Activated B cell treated with CpG ODN at 0.5 μM for 24 hours (primary cell): ENCODE measurements at places on chromosomes 13 and 19.

DNA sequence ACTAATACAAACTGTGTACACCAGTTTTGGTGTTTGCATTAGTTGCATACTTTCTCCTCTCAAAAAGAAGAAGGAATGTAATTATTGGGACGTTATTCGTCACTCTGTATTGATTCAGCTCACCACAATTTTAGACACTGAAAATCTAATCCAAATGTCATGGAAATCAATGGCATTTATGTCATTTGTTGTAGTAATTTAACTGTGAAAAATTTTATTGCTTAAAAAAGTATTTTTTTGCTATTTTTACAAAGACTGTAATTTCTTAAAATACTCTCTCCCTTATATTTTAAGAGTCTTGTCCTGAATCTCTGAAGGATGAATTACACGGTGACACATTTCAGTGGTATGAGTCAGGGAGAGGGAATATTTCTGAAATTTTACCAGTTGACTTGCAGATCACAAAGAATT is 2117.6 kb downstream of the PCDH9 start:
- DNase-seq = no peak

DNA sequence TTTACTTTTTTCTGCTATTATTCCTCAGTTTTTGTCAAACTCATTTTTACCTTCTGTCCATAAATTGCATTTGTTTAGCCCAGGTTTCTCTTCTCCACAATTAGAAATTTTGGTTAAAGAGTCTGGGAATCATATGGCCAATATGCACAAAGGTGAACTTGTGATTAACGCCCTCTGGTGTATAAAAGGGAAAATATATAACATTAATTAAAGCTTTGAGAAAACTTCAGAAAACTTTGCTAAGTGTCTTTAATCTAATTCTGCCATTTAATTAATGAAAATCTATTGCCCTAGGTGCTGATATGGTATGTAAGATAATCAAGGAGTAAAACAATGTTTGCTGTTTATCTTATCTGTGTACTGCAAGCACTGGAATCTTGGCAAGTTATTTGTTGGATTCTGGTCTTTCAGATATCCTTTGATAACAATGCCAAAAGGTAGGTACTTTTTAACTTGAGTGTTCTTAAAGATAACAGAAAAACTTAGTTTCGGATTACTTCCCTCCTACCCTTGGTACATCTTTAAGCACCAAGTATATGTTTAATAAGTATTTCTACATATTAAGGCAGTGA is 402.6 kb downstream of the SUCLA2 start:
- DNase-seq = no peak

- DNase-seq = no peak
Observed at GRCh38 chr13:109760402-109760801, 26.0 kb downstream of the IRS2 start.

- no peak for DNase-seq
Observed at GRCh38 chr19:16977306-16977705, 49.3 kb downstream of the CPAMD8 start.

DNA sequence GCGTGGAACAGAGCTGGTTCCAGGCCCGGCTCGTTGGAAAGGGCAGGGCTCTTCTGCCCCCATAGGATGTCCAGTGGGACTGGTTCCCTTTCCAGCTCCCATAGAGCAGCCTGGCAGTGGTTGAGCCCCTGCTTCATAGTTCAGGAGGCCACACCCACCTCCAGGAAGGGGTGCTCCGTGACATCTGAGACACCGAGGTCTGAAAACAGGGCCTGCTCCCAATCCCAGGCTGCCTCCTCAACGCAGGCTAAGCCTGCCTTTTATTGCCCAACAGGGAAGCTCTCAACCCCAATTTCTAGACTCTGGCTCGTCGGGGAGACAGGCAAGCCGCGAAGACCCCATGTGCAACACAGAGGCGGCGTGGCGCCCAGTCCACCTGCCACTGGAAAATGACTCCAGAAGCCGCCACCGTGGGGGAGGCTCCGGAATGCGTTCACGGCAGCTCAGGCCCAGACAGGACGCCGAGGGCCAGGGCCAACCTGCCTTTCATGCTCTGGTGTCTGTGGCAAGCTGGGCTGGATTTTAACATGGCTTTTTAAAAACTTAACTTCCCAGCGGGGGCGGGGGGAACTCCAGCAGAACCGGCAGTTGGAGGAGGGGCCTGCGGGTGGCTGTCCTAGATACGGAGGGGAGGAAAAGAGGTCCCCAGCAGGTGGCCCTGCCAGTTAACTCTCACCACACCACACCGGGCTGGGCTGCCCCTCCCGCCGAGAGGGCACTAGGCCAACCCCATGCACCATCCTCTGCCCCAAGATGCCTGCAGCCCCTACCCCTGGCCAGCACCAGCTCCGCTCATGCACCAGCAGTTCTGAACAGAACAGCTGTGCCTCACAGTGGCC is 17.9 kb upstream of the TINCR start:
- DNase-seq = no peak

DNA sequence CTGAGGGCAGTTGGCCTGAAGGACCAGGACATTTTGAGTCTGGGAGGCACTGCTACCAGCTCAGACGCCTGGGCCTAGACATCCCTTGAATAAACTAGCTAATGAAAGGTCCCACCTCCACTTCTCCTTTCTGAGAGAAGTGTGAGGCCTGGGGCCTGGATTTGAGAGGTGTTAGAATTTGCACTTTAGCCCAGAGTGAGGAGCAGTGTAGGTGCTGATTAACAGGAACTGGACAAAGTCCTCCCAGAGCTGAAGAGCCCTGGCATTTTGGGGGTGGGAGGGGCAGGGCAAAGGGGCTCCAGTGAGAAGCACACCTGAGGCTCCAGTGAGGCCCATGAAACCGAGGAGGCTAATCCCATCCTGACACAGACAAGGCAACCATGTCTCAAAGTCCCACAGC is 15.2 kb upstream of the SLC1A5 start:
- DNase-seq = no peak

DNA sequence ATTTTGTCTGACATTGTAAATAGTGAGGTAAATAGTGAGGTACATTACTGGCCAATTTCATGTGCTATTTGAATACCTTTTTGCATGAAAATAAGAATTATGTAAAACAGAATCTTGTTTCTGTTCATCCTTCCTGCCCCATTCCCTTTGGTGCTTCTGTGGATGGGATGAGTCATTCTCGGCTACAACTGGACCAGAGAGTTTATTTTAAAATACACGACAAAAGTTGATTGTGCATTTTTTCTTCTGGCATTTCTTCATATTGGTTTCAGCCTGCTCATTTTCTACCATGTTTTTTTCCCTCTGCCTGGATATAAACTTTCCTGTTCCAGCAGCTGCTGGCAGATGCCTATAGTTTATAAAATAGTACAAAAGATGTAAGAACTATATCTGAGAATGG is 107.5 kb downstream of the CYSLTR2 start:
- no peak for DNase-seq

GRCh38 chr13:59409634-59410200 is 754.0 kb downstream of the DIAPH3 start:
- no peak for DNase-seq

DNA sequence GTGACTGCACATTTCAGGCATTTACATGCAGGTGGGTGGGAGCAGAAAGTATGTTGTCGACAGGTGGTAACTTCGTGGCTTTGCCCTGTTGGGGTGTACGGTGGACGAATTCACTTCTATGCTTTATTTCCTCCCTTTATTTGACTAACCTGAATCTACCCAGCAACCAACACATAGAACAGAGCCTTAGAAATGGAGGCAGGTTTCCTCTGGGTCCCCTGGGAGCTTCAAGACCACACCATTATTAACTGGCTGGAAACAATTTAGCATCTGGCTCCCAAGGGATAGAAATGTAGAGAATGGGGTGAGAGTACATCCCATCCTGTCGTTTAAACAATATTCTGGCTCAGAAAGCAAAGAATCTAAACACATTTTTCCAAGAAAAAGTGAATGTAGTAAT is 244.4 kb downstream of the DLEU7 start:
- no peak for DNase-seq

GRCh38 chr13:85808811-85809210 is 9.6 kb upstream of the SLITRK6 start:
- no peak for DNase-seq

- no peak for DNase-seq
Observed at GRCh38 chr19:398719-399118, 10.2 kb downstream of the C2CD4C start.

DNA sequence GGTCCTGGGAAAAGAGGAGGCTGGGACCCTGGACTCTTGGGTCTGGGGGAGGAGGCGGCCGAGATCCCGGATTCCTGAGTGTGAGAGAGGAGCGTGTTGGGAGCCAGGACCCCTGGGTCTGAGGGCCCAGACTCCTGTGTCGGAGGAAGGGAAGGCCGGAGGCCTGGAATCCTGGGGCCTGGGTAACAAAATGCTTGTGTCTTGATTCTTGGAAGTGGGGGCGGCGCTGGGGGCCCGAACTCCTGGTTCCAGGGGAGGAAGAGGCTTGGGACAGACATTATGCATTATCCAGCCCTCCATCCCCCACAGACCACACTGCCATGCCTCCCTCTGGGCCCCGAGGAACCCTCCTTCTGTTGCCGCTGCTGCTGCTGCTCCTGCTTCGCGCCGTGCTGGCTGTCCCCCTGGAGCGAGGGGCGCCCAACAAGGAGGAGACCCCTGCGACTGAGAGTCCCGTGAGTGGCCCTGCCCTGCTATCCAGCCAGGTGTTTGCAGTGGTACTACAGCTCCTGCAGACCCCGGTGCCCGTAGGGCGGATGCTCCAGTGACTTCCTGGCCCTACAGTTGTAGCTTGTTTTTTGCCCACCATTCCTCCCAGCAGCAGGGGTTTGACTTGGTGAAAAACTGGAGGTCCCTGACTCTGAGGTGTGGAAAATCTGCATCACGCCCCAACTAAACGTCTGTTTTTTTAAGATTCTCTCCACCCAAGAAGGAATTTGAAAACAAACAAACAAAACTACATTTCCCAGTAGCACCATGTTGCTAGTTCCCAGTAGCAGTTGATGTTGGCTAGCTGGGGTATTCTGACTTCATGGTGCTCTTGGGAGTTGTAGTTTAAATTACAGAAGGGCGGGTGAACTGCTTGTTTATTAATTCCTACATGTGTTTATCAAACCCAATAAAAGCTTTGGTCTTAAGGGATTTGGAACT is 630 bp downstream of the NUCB1 start:
- DNase-seq = no peak

DNA sequence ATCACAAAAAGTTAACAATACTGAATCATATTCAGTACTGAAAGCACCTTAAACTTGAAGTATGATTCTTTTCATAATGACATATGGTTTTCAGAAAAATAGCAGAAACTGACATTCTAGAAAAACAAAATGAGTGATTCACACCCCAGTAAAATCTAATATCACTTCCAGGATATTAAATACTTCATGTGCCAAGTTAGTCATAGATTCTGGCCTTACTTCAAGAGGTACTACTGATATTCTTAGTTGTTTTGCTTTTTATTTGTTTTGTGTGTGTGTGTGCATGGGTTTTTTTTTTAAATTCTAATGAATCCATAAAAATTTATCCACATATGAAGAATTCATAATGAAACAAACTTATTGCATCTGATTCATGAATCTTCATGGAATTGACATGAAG is 207.9 kb upstream of the UFM1 start:
- DNase-seq = no peak

- DNase-seq = no peak
Observed at GRCh38 chr19:31096062-31096830, 253.0 kb downstream of the TSHZ3 start.

- no peak for DNase-seq
Observed at GRCh38 chr19:41866284-41866683, 6.2 kb downstream of the RPS19 start.

DNA sequence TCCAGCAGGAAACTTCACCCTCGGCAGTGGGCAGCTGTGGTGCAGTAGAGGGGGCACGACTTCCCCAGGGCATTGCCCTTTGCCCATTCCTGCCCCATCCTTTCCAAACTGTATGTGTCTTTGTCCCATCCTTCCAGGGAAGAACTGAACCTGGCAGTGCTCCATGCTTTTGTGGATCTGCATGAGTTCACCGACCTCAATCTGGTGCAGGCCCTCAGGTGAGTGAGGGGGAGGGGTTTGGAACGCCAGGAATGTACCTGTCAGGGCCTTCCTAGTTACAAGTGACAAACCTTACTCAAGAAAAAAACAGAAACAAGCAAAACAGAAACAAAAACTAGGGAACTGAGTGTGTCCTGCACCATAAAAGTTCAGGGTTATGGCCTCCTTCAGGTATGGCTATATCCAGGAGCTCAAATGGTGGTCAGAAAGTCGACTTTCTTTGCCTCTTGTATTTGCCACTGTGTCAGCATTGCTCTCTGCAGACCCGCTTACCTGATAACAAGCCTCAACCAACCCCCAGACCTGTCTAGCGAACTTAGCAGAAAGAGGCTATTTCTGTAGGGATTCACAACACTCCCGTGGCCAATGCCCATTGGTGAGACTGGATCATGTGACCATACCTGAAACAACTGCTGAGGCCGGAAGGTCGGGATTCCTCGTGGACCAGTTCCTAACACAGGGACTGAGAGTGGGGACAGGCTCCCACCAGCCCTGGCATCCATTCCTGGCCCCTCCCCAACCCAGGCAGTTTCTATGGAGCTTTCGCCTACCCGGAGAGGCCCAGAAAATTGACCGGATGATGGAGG is 4.2 kb downstream of the CYTH2 start:
- DNase-seq = no peak

GRCh38 chr19:12994701-12995595 is at the start of gene NFIX:
NFIX (plus strand) TSS chr19:12995475; CDS start chr19:12995838, 363 bp downstream.
- peak; percentile 53 for DNase-seq

DNA sequence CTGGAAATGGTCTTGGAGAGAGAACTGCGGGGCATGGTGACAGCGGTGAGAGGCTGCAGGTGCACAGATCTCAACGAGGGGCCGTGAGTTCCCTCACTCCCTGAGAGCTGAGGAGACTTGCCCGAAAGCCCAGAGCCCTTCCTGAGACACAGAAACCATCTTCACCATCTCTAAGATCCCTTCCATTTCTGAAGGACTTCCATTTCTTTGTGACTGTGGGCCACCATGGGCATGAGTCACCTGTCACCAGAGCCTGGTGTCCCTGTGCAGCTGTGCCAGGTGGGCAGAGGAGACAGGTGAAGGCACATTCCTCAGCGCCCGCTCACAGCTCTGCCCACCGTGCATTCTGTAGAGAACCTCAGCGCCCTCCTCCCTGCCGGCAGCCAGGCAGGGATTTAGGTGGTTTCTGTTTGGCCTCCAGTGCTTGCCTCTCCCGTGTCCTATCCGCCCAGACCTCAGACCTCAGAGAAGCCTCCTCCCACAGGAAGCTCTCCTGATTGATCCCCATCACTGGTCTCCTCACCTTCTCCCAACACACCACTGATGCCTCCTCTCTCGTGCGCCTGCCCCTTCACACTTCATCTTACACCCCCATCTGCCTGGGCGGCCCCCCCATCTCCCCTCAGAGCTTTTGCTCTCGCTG is 24.2 kb downstream of the SH3GL1 start:
- DNase-seq = no peak
